ENCODE measurements at places on chromosomes 12 and 14. TPM values are rescaled to one million over a fixed set of nuclear protein-coding genes. Genes with fewer than 3 reads are reported as not detected.

Gene CRIP2
- total RNA-seq, result 67.3 TPM

Gene MUCL1
- not detected for total RNA-seq

Gene ESRRB
- total RNA-seq, result 0.27 TPM

Gene ALX1
- total RNA-seq, result not detected

Gene IKZF4
- total RNA-seq, result 6.2 TPM

Gene C12orf56
- not detected for total RNA-seq
